Jurkat, Clone E6-1 (cell line): ENCODE measurements at places on chromosomes 1 and 21.

DNA sequence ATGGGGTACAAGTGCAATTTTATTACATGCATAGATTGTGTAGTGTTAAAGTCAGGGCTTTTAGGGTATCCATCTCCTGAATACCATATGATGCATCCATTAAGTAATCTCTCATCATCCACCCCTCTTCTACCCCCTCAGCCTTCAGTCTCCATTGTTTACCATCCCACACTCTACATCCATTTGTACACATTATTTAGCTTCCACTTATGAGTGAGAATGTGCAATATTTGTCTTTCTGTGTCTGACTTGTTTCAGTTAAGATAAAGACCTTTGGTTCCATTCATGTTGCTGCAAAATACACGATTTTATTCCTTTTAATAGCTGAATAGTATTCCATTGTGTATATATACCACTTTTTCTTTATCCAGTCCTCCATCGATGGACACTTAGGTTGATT is 222.5 kb upstream of the USP24 start:
- DNase-seq, result no peak

DNA sequence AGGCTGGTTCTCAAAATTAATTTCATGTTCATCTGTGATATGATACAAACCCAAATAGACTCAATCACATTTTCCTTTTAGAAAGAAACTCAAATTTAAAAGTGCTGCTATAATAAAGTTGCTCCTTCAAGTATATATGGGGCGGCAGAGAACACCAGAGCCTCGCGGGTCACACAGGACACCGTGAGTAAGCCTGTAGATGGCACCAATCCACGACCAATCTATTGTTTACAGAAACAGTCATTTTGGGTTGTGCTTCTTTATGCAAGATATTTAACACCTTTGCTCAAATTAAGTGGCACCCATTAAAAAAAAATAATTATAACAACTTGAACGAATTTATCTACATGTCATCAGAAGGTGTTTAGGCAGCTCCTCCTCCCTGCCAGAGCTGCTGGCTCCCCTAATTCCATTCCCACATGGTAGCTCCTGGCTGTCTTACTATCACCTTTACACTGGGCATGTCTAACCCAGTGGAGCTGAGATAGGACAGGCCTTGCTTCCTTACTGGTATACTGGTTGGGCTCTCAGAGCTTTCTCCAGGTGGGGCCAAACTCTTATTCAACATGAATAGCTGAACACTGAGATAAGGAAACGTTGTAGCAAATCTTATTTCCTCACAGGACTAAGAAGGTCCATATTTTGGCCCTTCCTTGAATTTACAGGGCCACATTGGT is 287.0 kb downstream of the SDCCAG8 start:
- no peak for DNase-seq

DNA sequence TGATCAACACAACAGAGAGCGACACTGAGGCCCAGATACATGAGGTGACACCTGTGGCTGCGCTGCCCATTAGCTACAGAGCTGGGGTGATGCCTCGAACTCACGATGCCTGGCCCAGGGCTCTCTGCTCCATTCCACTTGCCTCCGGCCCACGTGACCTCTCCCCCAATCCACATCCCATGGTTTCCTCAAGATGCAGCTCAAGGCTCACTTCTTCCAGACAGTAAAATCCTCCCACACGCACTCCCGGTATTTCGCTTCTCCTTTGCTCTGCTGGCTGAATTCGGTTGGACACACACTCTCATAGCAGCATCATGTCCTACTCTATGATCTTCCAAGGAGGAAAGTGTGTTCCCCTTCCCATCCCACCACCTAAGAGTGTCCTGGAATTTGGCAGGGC is 672.5 kb downstream of the KIF26B start:
- DNase-seq, result no peak

DNA sequence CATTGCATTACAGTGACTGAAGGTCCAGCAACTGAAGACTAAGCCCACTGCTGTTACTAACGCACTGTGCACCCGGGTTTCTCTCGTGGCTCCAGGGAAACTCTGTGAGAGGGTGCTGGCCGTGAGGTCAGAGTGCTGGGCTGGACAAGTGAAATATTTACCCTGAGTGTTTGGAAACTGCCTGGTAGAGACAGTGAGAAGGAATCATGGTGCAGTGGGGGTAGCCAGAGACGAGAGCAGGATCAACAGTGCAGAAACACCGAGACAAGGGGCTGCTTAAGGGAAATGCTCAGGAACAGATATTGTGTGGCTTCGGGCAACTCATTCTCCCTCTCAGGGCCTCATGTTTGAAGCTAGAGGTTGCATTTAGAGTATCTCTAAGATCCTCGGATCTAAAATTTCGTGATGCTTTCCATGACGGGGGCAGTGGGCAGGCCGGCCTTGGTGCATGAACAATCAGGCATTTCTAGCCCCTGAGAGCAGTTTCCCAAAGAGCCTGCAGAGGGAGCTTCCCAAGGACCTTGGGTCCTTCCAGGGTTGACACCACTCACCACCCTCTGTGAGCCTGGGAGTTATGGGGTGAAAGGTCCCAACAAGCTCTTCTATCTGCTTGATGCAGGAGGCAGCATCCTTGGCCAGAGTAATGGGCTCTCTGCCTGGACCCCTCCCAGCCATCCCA is 9.7 kb downstream of the CD2 start:
- DNase-seq, result peak; percentile 80

- no peak for DNase-seq
Observed at GRCh38 chr21:41924368-41924754, 29.5 kb downstream of the C2CD2 start.

DNA sequence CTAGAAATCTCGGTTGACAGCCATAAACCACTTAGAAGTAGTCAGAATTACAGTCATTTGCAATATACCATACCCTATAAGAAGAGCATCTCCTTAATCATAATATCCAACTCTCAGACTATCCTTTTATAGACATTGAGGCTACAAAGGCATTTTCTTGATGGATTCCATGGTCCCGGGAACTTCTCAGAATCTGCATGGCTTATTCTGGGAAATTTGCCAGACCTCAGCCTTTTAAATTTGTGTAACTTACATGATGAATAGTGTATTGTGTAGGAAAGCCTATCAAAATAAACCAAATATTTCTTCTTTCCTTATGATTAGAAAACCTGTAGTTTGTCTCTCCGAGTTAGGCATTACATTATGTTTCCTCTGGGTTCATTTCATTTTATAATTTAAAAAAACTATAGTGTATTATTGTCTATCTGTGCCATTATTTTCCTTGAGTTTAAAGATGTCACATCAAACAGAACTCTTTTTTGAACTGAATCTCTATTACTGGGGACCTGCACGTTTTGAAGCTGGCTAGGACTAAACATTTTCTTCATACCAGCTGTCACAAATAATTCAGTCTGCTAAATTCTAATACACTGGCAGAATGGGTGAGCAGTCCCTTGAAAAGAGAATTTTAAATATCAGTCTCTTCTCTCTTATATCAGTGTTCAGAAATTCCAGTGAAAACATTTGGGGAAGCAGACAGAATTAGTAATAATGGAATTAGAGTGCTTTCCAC is 102.9 kb downstream of the GABPA start:
- no peak for DNase-seq

DNA sequence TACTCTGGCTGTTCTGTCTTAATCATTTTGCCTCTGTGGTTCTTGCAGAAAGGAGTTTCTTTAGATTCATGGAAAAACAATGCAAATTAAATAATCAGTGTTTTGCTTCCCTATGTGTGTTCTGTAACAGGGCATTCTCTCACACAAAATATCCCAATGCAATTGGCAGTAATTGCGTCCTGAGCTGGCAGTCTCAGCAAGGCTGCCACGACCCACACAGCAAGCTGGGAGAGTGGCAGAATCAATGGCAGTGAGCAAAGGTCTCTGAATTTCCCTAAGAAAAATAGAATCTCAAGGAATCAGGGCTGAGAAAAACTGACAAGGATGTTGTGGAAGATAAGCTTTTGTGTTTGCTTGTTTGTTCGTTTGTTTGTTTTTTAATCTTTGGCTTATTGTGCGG is 198.1 kb upstream of the ST6GALNAC5 start:
- no peak for DNase-seq

DNA sequence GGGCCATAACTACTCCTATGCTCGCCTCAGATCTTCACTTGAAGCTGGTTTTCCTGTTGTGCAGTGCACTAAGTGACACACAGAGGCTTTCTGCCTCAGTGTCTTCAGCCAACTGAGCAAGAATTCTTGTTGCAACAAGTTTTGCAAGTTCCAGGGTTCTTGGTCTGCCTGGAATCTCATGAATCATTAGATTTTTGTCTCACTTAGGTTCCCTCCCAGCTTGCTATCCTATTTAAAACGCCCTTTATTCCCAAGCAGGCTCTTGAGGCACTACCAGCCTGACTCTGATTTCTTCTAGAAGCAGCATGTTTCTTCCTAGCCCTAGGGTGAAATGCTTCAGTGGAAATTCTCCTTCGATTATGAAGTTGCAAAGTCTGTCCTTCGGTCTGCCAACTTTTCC is 158.8 kb downstream of the C1orf21 start:
- DNase-seq, result no peak

DNA sequence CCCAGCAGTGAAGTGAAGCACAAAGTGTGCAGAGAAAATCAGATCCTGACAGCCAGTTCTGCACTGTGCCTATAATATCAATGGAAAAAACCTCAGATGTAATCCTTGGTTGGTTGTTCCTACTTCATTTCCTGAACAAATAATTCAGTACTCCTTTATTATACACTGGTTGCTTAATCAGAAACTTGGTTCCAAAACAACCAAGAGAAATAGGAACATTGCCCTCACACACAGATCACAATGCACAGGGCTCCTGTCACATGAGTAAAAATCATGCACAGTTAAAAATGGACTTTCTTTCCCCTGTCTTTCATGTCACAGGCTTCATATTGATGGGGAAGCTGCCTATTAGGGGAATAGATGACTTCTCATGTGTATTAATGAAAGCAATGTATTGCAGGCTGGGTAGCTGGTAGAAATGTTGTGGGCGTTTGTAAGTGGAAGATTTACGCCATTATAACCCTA is 9.7 kb downstream of the DNASE2B start:
- no peak for DNase-seq

DNA sequence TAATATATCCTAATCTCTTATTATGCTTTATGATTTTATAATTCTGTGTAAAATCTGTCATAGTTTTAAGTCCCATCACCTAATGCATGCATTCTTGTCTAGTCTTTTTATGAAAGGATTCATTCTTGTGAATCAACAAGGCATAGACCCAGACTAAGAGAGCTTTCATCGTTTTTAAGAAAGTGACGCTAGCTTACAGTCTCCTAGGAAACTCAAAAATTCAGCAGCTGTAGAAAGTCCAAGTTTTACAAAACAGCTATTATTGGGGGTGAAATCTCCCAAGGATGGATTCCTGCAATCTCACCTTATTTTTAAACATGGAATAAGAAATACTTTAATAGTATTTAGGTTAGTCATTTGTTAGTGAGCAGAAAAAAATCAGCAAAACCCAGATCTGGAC is 104.7 kb downstream of the NCAM2 start:
- DNase-seq, result no peak

DNA sequence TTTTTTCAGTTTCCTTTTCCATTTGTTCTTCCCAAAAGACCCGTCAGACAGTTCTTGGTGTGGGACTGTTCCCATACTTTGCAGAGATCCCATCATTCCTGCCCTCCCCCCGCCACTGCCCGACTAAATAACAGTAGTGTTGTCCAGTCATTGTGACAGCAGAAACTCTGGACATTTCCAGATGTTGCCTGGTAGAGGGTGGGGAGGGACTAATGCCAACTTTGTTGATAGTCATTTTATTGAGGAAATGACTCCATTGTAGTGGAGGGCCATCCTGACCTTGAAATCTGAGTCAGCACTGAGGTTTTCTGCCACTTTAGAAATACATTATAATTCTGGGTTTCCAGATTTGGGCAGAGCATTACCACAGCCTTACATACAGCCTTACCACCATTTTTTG is 85.4 kb downstream of the CEP350 start:
- DNase-seq, result no peak

DNA sequence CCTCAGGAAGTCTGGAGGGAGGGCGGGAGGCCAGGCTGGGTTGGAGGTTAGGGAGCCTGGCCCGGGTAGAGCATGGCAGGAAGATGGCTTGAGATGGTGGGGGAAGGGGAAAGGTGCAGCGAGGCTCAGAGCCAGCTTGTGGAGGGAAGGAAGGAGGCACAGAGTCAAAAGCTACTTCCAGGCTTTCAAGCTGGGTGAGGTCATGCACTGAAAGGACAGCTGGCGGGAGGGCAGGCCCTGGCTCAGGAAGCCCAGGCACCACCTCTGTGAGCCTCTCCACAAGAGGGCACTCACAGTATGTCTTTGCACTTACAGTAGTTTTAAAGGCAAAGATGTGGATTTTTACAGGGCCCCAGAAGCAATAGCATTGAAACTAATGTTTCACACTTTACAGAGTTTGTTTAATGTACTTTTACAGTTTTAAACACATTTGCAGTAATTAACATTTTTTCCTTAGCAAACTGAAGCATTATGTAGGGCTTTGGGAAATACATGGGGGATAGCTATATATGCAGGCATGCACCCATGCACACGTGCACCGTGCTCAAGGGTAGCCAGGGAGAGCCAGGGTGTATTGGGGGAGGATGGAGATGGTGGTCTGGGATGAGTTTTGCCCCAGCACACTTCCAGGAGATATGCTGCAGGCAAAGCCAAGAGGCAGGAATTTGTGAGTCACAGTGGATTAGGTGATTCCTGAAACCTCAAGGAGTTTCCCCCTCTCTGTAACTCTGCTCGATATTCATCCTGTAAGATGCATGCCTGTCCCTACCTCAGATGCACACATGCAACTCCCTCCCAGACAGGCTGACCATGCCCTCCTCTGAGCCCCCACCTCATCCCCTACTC is 6.1 kb upstream of the ADAM15 start:
- peak; percentile 60 for DNase-seq

- DNase-seq, result no peak
Observed at GRCh38 chr1:229822026-229822425, 196.0 kb downstream of the URB2 start.

GRCh38 chr1:226631229-226632000 is 82.9 kb downstream of the STUM start:
- DNase-seq, result no peak

DNA sequence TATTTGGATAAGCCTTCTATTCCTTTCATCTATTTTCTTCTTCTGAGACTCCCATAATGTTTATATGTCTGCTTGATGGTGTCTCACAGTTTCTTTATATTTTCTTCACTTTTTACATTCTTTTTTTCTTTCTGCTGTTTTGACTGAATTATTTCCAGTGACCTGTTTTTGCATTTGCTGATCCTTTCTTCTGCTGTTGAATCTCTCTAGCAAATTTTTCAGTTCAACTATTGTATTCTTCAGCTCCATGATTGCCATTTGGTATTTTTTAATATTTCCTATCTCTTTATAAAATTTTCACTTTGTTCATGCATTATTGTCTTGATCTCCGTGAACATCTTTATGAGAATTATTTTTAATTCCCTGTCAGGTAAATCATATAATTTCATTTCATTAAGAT is 122.3 kb upstream of the ST6GALNAC5 start:
- no peak for DNase-seq
